CD4-positive, CD25-positive, alpha-beta regulatory T cell (primary cell): ENCODE measurements at places on chromosomes 5 and 9. TPM values are rescaled to one million over a fixed set of nuclear protein-coding genes. Genes with fewer than 3 reads are reported as not detected.

DNA sequence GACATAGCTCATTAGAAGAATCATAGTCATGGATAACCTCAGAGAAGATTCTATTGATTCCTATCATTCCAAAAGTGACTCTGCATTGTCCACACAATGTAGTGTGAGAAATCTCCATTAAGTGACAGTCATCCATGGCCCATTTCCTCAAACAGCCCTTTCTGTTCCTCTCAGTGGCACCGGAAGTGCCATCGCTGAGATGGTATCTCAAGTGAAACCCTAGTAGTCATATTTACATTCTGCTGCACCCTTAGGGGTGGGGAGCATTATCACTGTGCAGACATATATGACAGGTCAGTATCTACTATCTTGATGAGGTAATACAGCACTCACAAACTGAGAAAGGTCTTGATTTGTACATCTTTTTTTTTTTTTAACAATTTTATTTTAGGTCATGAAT, 55.4 kb upstream of the MIER3 start:
- DNase-seq = peak; percentile 14

The CCDC192 gene
- polyA plus RNA-seq = not detected

DNA sequence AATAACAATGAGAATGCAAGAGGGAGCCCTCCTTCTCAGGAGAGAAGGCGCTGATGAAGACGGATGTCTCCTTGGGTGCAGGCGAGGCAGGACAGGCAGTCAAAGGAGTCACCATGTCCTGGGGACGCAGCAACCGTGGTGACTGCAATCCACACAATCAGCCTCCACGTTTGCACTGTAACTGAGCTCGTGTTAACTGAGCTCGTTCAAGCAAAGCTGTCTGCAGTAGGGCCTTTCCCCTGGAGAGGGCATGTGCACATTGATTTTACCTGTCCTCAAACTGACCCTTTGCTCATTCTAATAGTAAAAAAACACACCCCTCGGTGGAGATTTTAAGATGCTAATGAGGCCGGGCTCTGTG, 2.8 kb downstream of the SARDH start:
- no peak for DNase-seq

DNA sequence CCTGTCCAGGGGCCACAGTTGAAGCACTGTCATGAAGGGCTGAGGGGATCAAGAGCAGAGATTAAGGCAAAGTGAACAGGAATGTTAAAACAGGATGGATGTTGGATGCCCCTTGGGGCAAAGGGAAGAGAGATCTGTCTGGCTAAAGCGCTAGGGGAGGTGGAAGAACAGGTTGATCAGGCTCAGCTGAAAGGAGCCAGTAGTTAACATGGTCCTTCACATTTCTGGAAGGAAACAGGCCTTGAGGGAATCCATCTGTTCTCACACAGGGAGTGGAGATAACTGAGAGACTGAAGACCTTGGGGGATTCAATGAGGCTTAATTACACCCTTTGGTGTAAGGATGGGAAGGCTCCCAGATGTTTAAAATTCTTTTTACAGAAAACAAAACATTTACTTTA, 5.8 kb downstream of the HAPLN1 start:
- no peak for DNase-seq

GRCh38 chr5:169290895-169291294, 10.0 kb downstream of the SLIT3 start:
- DNase-seq = no peak

The LCP2 gene
- polyA plus RNA-seq = 187 TPM

The MEF2C gene
- not detected for polyA plus RNA-seq

GRCh38 chr9:129022037-129022436, 6.1 kb downstream of the SH3GLB2 start:
- DNase-seq = no peak

- no peak for DNase-seq
These were observed 185.3 kb downstream of the FAM170A start for GRCh38 chr5:119814655-119815054.

DNA sequence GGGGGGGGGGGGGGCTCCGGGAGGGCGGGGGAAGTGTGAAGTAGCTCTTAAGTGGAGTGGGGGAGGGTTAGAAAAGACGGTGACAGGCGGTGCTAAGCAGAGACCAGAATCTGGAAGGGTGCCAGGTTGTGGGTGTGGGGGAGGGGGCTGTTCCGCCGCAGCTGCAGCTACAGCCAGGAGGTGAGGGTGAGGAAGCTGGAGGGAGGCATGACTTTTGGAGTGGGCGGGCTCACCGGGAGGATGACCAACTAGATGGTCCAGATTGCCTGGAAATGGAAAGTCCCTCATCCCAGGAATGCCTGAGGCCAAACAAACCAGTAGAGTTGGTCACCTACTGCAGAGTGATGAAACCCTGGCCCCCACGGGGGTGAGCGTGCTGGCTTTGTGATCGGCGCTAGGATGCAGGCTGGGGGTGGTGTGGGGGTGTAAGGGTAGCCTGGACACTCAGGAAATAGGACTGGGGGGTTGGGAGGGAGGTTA, 158.1 kb upstream of the SHB start:
- peak; percentile 71 for DNase-seq

The NPM1 gene
- 765 TPM for polyA plus RNA-seq

DNA sequence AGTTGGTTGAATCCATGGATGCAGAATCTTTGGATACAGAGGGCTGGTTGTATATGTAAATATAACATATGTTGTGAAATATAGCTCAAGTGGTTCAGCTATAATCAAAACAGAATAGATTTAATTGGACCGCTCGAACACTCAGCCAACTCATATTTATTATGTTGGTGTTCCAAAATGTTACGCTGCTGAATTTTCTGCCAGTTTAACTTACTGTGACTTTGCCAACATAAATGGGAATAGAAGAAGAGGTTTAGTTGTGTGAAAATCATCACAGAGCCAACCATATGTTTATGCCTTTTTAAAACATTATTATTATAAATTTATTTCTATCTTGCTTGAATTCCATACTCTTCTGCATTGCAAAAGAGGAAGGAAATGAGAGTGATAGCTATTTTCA, 178.2 kb upstream of the FBXL7 start:
- DNase-seq = no peak

GRCh38 chr9:79641070-79641469, 69.3 kb downstream of the TLE4 start:
- DNase-seq = no peak

GRCh38 chr5:42302186-42302585, 121.1 kb upstream of the GHR start:
- no peak for DNase-seq

- DNase-seq = no peak
These were observed 303.1 kb upstream of the IRX4 start for GRCh38 chr5:2185646-2186471.

GRCh38 chr9:136846376-136847087, 2.7 kb upstream of the PHPT1 start:
- DNase-seq = no peak

DNA sequence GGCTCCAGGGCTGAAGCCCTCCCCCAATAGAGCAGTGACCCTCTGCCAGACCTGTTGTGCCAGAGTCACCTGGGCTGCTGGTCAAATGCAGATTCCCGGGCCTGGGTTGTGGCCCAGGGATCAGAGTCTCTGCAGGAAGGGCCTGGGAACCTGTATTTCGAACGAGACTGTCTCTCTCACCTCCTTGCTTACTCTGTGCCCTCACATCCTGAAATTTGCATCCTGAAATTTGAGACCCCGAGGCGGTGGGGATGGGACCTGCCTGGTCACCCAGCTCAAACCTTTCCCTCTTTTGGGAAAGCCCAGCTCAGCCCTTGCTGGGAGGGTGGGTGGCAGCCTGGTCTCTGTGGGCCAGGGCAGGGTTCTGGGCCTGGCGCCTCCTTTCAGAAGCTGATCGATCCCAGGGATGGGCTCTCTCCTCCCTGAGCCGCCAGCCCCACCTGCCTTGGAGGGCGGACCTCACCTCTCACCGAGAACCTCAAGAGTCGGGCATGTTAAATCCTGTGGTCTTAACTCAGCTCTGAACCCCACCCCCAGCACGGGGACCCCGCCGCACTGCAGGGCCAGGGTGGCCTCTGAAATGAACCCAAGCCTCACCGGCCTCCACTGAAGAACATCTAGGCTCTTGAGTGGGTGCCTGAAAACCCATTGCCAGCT, 44.0 kb upstream of the IER5L start:
- no peak for DNase-seq

GRCh38 chr9:33225319-33226147, 14.4 kb upstream of the SPINK4 start:
- DNase-seq = peak; percentile 73

- no peak for DNase-seq
These were observed 524.1 kb downstream of the TMEM38B start for GRCh38 chr9:106218427-106218826.

DNA sequence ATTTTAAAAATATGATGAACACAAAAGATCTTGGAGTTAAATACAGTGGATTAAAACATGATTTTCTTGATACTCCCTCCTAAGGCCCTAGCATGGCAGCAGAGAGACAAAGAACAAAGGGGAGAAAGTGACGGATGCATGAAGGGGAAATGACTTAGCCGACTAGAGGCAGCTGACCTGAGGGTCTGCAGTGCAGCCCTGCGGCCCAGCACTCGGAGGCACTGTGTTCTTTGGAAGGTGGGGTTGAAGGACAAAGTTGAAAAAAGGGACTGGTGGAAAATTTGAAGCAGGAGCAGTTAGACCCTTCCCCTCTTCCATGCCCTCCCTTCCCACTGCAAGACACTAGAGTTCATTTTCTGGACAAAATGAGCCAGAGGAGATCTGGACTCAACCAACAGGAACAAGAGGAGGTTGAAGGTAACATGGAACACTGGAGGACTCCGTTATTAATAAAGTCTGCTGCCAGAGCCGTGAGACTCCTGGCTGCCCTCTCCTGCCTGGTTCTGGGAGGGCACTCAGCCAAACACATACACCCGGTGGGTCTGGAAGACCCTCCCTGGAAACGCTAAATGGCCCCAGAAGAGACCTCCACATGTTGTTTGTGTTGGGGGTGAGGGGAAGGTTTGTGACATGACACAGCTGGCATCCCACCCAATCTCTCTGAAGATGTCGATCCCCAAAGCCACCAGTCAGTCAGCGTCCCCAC, 98.1 kb downstream of the JMY start:
- DNase-seq = no peak

- no peak for DNase-seq
These were observed 1.3 kb upstream of the TMEM250 start for GRCh38 chr9:136119883-136120393.

DNA sequence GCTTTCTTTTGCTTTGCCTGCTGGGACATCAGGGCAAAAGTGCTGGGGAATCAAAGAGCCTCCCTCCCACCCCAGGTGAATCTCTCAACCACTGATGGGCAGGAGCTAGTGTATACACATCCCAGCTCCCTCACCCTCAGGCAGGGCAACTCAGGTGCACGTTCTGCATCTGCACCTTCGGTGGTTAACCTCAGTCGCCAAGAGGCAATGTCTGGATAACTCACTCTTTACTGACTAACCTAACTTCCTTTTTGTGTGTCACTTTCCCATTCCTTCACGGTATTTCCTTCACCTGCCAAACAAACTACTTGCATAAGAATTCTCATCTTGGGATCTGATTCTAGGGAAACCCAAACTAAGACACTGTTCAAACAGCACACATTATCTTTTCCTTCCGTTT, 26.3 kb downstream of the CNTFR start:
- DNase-seq = no peak

The LRRC70 gene
- polyA plus RNA-seq = 0.42 TPM

DNA sequence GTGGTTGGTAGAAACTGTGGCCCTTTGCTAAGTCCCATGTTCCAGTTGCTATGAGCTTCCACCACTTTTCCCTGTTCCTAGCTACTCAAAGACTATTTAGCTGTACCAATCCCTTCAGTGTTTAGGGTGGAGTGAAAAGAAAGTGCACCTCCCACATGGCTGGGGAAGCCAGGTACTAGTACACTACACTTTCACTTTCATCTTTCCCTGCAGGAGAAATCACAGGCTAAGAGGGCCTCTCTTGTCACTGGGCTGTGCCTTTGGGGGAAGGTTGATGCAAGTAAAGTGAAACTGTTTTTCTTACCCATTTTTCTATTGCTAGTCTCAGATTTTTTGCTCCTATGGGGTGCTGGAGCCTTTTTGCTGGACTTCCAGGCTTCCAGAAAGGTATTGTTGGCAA, 33.5 kb upstream of the CKS2 start:
- DNase-seq = no peak

The TLX3 gene
- not detected for polyA plus RNA-seq

The DMRT3 gene
- not detected for polyA plus RNA-seq

The DMGDH gene
- polyA plus RNA-seq = 0.33 TPM

- DNase-seq = no peak
These were observed 4.7 kb downstream of the TBCA start for GRCh38 chr5:77771452-77771851.

The QSOX2 gene
- 0.46 TPM for polyA plus RNA-seq

The CDHR2 gene
- not detected for polyA plus RNA-seq

The SLC25A2 gene
- not detected for polyA plus RNA-seq
